ENCODE measurements at places on chromosomes 5 and 9. TPM values are rescaled to one million over a fixed set of nuclear protein-coding genes. Genes with fewer than 3 reads are reported as not detected.

The LECT2 gene
- total RNA-seq, result not detected

The ADAMTS6 gene
- total RNA-seq, result 1.0 TPM

The TRIM14 gene
- total RNA-seq, result 17.4 TPM

The SLC4A9 gene
- total RNA-seq, result not detected

The LCP2 gene
- 0.38 TPM for total RNA-seq

The PCDHB15 gene
- total RNA-seq, result 8.0 TPM

The TMEM171 gene
- total RNA-seq, result 1.7 TPM

The FSTL4 gene
- total RNA-seq, result 1.4 TPM

The PCDHB2 gene
- 28.6 TPM for total RNA-seq

The ADAMTS16 gene
- total RNA-seq, result 14.3 TPM

The LOX gene
- total RNA-seq, result 1.8 TPM

The MARVELD2 gene
- total RNA-seq, result 24.8 TPM

The PCDHGB2 gene
- total RNA-seq, result 5.8 TPM

The C8G gene
- not detected for total RNA-seq

The FOXD4L3 gene
- total RNA-seq, result not detected

The SUSD3 gene
- total RNA-seq, result 13.5 TPM

The WNT8A gene
- not detected for total RNA-seq

The CD74 gene
- total RNA-seq, result 49.8 TPM

The CCNI2 gene
- 0.74 TPM for total RNA-seq

The TIFAB gene
- total RNA-seq, result not detected

The FGF10 gene
- total RNA-seq, result not detected

The FGD3 gene
- 2.0 TPM for total RNA-seq

The NUTM2G gene
- 1.6 TPM for total RNA-seq

The DND1 gene
- total RNA-seq, result 15.5 TPM

The HMMR gene
- total RNA-seq, result 54.8 TPM

The EIF4E1B gene
- total RNA-seq, result not detected

The ZMAT2 gene
- total RNA-seq, result 35.6 TPM

The TDRD7 gene
- total RNA-seq, result 3.1 TPM

The ARHGEF39 gene
- 16.8 TPM for total RNA-seq

The NUP155 gene
- 84.9 TPM for total RNA-seq

The DBH gene
- not detected for total RNA-seq

The PCDHGB4 gene
- 16.6 TPM for total RNA-seq

The TMEM252 gene
- total RNA-seq, result not detected

The SPINK4 gene
- total RNA-seq, result not detected

The PTGDS gene
- 1.9 TPM for total RNA-seq

The GRIA1 gene
- 1.7 TPM for total RNA-seq

The ASS1 gene
- total RNA-seq, result 98.1 TPM

The STOM gene
- total RNA-seq, result 61.0 TPM

The PCDHGB5 gene
- total RNA-seq, result 15.7 TPM

The TTLL11 gene
- 1.4 TPM for total RNA-seq

The EFNA5 gene
- 7.5 TPM for total RNA-seq
